HCT116 (cell line): ENCODE measurements at places on chromosomes 5 and 9. TPM values are rescaled to one million over a fixed set of nuclear protein-coding genes. Genes with fewer than 3 reads are reported as not detected.

GRCh38 chr9:116377179-116377798 lies 223.7 kb downstream of the PAPPA start:
- peak; percentile 57 for DNase-seq

GRCh38 chr9:94002316-94003140 lies 47.4 kb upstream of the BARX1 start:
- no peak for DNase-seq

- no peak for DNase-seq
Measured at GRCh38 chr9:84866396-84867175, 197.1 kb downstream of the NTRK2 start.

- no peak for DNase-seq
Measured at GRCh38 chr5:86917117-86917579, 299.4 kb downstream of the COX7C start.

DNA sequence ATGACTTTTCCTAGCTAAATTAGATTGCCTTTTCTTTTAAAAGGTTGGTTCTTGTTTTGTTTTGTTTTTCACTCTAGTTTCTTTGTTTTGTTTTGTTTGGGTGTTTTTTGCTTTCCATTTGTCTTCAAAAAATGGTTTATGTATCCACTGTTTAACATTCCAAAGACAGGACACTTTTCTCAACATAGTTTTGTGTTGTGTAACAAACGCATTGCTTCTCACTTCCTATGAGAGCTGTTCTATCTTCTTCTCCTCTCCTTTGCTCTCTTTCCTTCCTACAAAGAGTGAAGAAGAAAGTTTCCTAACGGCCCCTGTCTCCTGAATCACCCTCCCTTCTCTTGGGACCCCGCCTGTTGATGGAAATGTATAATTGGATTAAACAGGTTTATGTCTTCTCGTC lies 539.7 kb downstream of the ACTL7B start:
- DNase-seq, result no peak

GRCh38 chr5:155094455-155094854 lies 80.9 kb downstream of the KIF4B start:
- no peak for DNase-seq

- DNase-seq, result no peak
Measured at GRCh38 chr9:99118782-99119466, 14.0 kb downstream of the TGFBR1 start.

GRCh38 chr5:96432216-96433065 lies 607 bp downstream of the PCSK1 start:
- DNase-seq, result no peak

DNA sequence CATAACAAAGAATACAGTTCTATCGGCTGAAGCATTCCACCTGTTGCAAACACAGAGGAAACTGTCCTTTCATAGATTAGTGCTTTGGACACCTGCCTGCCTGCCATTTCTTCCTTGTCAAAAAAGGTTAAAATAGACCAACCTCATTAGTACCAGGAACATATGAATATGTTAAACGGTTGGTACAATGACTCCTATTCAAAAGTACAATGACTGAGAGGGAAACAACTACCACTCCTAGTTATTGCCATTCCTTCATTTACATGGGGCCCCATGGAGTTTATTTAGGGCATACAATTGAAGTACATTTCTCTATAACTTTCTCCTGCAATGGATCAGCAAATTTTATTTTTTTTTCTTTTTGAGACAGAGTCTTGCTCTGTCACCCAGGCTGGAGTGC lies 77.4 kb upstream of the PIP5K1B start:
- DNase-seq, result no peak

DNA sequence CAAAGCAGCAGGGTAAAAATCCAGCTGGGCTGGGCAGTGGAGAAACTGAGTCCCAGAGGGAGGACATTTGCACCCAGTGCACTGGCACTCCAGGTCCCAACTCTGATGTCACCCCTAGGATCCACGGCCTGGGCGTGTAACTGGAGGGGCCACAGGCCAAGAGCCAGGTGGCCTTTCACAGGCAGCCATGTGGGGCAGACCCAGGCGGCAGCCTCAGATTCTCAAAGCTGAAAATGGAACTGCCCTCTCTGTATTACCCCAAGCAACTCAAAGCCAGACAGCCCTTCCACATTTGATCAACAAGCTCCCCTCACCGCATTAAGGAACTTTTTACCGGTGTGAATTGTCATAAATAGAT lies 46.7 kb downstream of the RASGEF1C start:
- DNase-seq, result no peak

DNA sequence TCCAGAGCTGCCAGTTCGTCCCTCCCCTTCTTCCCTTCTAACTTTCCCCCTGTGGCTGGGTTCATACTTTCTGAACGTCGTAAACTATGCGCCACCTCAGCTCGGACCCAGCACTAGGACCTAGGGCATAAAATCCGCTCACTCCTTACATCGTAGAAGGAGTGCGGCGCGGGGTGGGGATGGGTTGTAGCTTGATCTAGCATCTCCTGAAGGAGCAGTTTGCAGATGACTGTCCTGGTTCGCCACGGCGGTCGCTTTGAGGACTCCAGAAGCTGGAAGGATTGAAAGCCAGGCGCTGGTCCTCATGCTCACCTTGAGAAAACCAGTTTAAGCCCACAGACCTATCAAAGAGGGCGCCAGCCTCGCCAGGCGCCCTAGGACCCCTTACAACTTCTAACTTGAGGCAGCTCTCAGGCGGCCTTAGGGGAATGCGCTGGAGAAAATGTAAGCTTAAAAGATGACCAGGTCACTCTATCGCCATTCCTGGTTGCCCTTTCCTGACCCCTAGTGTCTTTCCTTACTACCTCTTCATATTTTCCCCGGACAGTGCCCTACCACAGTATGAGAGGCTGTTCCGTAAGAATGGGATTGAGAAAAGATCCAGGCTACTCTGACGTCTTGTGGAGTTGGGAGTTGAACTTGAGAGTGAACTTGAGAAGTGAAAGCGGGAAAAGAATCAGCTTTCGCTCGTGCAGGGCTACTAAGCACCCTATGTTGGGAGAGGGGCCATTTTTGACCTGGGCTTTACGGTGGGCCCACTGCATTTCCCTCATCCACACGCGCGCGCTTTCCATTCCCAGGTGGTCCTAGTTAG lies 2.8 kb downstream of the RORB start:
- no peak for DNase-seq

- no peak for DNase-seq
Measured at GRCh38 chr9:7058473-7058872, 300.7 kb downstream of the KDM4C start.

DNA sequence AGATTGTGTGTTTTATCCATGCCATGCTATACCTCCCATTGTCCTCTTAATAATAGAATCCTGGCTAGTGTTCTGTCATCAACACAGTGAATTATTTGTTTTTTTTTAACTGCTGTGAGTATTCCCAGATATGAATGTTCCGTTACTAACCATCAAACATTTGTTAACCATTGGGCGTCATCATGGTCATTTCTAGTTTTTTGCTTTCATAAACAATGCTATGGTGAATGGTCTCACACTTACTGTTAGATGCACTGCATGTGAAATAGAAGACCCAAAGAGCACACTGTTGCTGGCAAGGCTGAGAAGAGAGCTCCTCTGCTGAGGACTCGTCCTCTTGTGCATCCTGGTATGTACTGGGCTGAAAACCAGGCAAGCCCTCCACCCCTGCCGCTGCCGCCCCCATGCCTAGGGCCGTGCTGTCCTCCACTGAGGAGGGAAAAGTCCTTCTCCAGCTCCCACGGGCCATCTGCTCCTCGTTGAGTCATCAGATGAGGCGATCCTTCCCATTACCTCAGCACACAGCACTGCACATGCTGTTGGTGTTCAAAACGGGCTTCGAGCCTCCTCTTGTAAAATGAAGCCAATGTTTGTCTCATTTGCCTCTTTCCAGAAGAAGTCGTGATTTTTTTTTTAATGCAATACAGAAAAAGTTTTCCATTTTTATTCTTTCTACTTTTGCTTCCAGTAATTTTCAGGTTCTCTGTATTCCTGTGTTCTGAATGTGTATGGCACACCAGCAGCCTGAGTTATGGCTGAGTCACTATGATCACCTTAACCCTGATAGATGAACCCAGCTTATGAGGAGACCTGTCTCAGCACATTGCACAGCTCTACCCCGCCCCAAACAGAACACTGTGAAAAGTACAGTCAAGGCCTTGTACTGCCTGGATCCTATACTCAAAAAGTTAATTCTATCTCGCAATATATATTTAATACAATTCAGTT lies 219.0 kb downstream of the AOPEP start:
- DNase-seq, result no peak

Gene CEL
- total RNA-seq, result 6.9 TPM

Gene TAF11L5
- not detected for total RNA-seq

Gene TUSC1
- not detected for total RNA-seq
